ENCODE measurements at places on chromosomes 11 and 22.

DNA sequence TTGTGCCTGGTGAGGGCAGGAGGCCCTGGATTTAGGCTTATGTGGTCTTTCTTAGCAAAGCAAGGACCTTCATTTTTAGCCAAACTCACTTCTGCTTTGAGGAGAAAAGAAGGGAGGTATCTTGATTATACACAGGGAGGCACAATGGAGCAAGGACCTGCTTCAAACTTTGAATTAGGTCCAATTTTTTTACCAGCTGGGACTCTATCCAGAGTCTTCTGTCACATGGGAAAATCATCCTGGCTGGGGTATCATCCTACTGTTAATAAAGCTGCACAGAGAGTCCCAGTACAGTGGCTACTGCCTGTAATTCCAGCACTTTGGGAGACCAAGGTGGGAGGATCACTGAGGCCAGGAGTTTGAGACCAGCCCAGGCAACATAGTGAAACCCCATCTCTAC, 87.8 kb downstream of the CWC15 start:
- DNase-seq: no peak

GRCh38 chr11:63530021-63530420, 6.6 kb upstream of the PLAAT4 start:
- DNase-seq: no peak

DNA sequence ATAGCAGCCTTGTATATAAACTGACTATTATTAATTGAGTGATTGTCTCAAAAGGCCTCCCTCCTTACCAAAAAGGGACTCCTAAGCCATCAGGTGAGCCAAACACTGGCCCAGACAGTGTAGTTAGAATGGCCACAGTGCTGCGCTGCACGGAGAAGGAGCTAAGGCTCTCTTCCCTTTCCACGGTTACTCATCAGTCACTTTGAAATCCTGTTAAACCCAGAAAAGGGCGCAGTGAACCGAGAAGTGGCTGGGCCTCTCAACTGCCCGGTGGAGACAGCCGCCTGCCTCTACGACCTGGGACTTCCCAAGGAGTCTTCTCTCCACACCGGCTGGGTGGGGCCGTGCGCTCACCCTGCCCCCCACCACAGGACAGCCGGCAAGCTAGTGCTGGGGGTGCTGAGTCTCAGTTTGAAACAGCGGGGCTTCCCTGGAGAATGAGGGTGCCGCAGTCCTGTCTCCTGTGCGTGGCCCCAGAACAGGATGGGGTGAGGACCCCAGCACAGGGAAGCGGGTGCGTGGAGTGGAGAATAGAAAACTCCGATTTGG, 1.3 kb downstream of the MYH9 start:
- peak; percentile 45 for DNase-seq

DNA sequence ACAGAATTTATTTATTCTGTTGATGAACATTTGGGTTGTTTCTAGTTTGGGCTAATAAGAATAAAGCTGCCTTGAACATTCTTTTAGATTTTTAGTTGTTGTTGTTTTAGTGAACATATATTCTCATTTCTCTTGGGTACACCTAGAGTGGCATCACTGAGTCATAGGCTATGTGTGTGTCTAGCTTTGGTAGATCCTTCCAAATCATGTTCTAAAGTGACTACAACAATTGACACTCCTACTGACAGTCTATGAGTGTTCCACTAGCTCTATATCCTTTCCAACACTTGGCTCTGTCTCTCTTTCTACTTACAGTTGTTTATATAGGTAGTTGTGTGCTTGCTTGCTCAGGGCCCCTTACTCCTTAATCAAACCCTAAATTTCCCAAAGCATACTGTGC, 346.0 kb upstream of the NCAM1 start:
- no peak for DNase-seq

- DNase-seq: no peak
These were observed 8.8 kb downstream of the PPM1F start for GRCh38 chr22:21943571-21944448.

GRCh38 chr22:31141551-31141950, 1.2 kb upstream of the PLA2G3 start:
- no peak for DNase-seq

- DNase-seq: no peak
These were observed 426.0 kb upstream of the DDI1 start for GRCh38 chr11:103610435-103610834.

Measured in A673 (cell line).